ENCODE measurements at places on chromosomes 5 and 9.

- DNase-seq, result no peak
These were observed 9.6 kb downstream of the SEC61B start for GRCh38 chr9:99231711-99232110.

- DNase-seq, result no peak
These were observed 227.3 kb downstream of the MCTP1 start for GRCh38 chr5:95057615-95058014.

- peak; percentile 75 for DNase-seq
These were observed 127.5 kb downstream of the TMEM161B start for GRCh38 chr5:88140856-88141752.

DNA sequence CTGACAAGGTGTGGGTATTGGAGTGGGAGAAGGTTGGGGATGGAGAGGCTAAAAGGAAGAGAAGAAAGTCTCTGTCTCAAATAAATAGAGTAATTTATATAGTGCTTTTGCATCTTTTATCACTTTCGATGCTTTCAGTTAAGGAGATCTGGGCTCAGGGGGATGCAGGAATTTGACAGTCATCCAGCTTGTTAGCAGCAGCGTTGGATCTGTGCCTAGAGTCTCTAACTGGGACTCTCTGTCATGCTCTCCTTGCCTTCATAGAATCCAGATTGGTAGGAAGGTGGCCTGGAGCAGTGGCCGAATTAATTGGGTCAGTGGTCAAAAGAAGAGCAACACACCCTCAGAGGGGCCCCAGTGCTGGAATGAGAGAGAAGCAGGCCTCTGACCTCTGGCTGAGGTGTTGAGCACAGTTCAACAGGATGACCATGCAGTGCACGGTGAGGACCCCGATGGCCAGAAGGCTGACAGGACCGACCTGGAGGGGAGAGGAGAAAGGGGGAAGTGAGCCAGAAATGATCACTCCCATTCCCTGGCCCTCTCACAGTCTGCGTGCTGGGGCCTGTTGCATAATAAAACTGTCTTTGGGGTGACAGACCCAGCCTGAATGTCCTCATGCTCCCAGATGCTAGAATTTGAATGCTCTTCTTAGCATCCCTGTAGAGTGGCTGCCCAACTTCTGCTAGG is 7.6 kb downstream of the SLC36A3 start:
- no peak for DNase-seq

DNA sequence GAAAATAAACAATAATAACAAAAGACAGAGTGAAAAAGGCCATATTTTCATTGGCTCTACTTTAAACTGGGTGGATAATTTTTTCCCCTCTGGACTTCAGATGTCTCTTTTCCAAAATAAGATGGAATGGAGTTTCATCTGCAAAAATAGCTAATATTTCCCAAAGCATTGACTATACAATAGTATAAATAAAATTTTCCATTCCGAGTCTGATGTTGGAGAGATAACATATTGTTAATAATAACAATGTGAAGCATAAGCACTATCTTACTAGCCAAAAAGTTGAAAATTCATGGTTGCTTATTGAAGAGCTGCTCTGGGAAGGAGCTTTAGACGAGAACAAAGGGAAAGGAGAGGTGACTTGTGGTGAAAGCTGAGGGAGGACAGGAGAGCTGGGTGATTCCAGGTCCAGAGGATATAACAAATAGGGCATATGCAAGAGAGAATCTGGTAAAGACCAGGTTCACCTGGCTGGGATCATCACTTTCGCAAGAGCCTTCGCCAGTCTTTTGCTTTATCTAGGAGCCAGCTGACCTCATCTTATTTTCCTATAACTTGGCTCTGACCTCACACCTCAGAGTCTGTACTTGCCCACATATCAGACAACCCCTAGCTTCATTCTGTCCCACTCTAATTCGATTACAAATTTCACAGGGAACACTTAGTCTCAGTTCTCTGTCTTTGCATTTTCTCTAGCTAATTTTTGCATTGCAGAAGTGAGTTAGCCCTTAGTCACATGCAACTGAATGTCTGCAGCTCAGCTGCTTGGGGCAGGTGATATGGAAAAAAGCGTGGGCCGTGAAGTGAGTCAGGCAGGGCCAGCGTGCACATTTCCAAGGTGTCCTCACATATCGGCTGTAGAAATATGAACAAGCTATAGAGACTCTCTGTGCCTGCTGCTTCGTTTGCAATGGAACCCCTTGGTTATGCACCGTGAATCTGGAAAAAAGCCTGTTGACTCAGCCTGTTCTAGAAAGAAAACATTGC is 7.6 kb upstream of the ZNF474 start:
- no peak for DNase-seq

- no peak for DNase-seq
These were observed 1.2 kb downstream of the FNBP1 start for GRCh38 chr9:130041648-130042405.

- no peak for DNase-seq
These were observed 103.8 kb downstream of the DMXL1 start for GRCh38 chr5:119174578-119175163.

GRCh38 chr9:3177146-3177761 is 333.4 kb upstream of the PUM3 start:
- DNase-seq, result no peak

DNA sequence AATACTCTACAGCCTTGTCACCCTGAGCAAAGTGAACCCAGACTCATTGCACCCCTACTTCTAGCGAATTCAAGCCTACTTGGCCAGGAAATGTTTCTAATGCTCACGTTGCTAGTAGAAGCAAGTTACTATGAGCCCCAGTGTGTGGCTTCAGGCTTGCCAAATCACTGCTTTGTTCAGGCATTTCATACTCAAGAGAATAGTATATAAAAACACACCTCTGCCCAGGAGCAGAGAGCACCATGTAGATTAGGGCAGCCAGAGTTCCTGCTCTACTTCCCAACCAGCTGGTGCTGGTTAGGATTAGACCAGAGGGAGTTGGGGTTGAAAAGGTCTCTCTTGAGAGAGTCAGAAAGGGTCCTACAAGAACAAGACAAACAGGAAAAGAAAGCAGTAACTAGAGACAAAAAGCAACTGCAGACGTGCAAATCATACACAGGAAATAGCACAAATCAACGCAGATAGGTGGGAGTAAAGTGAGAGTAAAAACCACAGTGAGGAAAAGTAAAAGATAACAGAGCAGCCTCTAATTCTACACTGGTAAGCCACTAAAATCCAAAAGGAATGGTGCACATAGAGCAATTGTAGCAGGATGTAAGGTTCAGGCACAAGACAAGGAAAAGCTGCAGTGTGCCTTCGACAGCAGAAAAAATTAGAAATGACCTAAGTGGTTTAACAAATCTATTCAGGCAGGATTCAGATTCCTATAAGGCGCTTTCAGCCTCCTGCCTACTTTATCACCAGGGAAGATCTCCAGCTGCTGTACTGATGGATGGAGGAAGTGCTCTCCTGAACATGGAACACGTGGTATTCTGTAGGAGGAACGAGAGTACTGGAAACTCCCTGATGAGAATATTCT is 49.6 kb upstream of the KIF2A start:
- DNase-seq, result no peak

- no peak for DNase-seq
These were observed 133.7 kb downstream of the GPBP1 start for GRCh38 chr5:57307516-57307915.

DNA sequence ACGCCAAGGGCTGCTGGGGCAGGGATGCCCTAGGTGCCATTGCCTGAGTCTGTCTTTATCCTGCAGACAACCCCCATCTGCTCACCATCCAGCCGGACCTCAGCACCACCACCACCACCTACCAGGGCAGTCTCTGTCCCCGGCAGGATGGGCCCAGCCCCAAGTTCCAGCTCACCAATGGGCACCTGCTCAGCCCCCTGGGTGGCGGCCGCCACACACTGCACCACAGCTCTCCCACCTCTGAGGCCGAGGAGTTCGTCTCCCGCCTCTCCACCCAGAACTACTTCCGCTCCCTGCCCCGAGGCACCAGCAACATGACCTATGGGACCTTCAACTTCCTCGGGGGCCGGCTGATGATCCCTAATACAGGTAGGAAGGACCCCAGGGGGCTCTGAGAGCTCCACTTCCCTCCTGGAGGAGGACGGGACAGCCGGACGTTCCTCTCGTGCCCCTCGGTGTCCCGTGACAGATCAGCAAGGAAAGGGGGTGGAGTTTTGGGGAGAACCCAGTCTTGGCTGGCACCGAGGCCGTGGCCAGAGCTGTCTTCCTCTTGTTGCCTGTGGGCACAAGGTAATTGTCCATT is 24.9 kb downstream of the HK3 start:
- DNase-seq, result no peak

DNA sequence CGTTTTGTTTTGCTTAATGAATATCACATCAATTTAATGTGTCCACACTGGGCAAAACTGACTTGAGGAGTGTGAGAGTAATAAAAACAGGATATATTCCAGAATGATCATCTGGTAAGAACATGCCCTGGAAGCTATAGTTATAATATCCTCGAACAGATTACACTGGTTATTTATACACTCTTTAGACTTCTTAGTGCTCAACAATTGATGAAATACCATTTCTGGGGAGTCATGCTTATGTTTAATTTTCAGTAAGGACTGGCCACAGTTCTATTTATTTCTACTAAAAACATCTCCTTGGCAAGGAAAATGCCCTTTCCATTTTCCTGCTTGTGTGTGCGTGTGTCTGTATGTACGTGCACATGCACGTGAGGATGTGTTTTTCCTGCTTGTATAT is 205.0 kb downstream of the TRIO start:
- DNase-seq, result no peak

DNA sequence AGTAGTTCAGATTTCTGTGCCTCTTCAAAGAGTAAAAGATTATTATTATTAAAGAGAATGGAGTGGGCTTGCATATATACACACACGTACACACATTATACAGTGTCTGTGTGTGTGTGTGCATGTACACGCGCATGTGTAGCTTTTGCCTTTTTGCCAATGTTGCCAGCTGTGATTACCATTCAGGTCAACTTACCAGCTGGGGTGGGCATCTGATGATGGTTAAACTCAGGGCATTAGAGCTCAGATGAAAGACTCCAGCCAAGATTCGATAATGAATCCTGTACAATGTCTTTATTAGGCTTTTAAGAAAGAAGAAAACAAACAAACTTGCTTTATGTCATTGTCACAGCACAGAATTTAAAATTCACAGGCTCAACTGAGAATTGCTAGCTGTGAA is 296.5 kb upstream of the DMAC1 start:
- no peak for DNase-seq

GRCh38 chr5:81154725-81155124 is 78.4 kb upstream of the CKMT2 start:
- DNase-seq, result no peak

- DNase-seq, result no peak
These were observed 495.4 kb downstream of the MAT2B start for GRCh38 chr5:164000819-164001218.

GRCh38 chr5:132759114-132760048 is 12.2 kb downstream of the CCNI2 start:
- DNase-seq, result no peak
